Thyroid gland (tissue), 4 donors: ENCODE measurements at places on chromosomes 3 and 15. TPM values are rescaled to one million over a fixed set of nuclear protein-coding genes. Genes with fewer than 3 reads are reported as not detected.
A peak's percentile ranks its signal among the peaks of the same experiment; 100 is the strongest.

Gene SLC6A1
- total RNA-seq, result 1.3 TPM

Gene KLHDC8B
- total RNA-seq, result 57.4 TPM

Gene USP3
- total RNA-seq, result 42.9 TPM

Gene SEC62
- total RNA-seq, result 91.0 TPM

GRCh38 chr15:91469632-91470567 is 369.8 kb downstream of the SV2B start:
- no peak for DNase-seq

DNA sequence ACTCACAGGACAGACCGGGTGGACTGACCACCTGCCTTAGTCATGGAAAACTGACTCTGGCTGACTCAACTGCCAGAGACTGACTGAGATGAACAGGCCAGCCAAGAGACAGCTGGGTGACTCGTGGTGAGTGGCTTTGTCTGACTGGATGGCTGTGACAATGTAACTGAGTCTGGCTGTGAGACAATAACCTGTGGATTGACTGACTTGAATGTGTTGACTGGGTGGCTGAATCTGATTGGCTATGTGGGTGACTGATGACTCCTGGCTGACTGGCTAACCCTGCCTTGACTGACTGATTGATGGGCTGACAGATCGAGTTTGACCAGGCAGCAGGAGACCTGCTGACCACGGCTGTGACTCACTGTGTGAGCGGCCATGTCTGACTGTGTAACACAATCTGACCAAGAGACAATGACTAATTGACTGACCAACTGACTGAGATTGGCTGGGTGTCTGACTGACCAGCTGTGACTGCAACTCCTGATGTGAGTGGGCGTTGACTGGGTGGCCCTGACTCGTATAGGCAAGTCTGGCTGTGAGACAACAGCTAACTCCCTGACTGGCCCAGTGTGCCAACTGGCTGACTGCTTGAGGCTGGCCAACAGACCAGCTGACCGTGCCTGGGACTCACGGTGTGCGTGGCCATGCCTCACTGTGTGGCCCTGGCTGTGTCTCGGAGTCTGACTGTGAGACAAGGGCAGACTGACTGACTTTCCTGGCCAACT is 509.1 kb downstream of the SHQ1 start:
- DNase-seq, result peak; percentile 9

DNA sequence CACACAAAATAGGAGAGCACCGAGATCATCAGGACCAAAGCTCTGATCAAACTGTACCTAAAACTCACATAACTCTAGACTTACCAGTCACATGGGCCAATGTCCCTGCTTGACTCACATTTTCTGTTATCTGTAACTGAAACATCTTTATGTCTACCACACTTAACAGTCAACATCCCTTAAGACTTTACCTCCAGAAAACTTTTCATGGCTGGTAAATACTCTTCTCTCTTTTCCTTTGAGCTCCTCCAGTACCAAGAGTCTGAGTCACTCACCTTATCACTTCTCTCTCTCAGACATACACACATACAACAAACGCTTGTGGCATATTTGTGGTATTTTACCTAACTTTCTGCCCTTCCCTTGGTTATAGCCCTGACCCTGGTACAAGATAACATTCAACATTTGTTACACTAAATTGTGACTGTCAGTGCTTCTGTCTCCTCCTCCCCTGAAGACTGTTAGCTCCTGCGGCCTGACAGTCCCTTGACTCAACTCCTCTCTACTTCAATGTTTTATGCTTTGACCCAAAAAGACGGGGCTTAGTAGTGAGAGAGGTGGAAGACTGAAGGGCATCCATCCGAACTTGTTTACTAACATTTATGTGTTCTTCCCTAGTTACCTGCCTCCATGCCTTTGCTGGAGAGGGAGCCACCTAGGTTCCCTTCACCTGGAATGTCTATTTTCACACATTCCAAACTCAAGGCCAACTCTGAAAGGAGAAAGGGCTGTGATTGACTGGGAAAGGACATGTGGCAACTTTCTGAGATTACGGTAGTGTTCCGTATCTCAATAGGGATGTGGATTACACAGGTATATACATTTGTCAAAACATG is 3.7 kb upstream of the EFHB start:
- no peak for DNase-seq

DNA sequence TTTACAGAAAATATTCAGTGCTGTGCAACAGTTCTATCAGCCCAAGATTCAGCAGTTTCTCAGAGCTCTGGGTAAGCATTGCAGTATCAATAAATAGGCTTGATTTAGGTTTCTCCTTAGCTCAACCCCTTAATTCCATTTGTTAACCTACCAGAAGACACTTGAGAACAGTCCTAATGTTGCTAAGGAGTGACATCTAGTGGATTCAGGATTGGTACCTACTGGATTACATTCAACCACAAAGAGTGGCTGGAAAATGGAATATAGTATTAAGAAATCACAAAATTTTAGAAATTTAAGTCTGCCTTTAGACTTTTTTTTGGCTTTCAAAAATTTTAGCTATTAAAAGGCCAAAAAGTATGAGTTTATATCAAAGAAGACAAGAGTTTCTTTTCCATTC is 34.7 kb downstream of the POLG start:
- DNase-seq, result no peak

DNA sequence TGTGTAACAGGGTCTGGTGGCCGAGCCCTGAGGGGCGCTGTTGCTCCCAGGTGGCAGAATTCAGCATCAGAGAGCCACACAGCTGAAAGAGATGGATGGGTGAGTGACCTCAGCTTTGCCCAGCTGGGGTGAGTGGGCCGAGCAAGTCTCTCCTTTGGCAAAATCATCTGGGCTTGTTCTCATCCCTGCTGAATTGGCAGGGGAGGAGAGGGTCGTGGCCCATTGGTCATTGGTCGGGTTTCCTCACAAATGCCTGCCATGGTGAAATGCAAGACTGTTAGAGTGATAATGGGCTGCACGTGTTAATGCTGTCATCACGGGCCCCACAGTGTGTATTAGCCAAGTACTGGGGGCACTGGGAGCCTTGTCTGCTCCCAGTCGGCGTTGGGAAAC is 15.9 kb downstream of the ABHD2 start:
- no peak for DNase-seq

DNA sequence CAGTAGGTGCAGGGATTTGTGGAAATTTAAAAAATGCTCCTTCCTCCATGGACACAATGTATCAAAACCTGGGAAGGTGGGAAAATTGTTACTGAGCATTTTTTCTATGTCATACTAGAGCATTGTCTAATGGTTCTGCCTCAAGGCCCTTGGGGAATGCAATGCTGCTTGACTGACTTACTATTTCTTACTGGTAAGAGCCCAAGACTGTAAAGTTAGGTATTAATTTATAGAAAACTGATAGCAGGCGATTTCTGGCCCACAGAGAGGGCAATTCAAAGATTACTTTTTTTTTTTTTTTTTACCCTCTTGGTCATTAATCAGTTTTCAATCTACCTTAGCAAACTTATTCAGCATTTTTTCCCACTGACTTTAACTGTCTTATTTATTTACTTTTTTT is 38.5 kb upstream of the MRPL3 start:
- no peak for DNase-seq

- DNase-seq, result no peak
Observed at GRCh38 chr15:53762916-53763315, 3.5 kb upstream of the WDR72 start.
